ENCODE measurements at places on chromosomes 12 and 14.

- DNase-seq = no peak
These were observed 22.9 kb upstream of the VPS37B start for GRCh38 chr12:122918827-122919226.

DNA sequence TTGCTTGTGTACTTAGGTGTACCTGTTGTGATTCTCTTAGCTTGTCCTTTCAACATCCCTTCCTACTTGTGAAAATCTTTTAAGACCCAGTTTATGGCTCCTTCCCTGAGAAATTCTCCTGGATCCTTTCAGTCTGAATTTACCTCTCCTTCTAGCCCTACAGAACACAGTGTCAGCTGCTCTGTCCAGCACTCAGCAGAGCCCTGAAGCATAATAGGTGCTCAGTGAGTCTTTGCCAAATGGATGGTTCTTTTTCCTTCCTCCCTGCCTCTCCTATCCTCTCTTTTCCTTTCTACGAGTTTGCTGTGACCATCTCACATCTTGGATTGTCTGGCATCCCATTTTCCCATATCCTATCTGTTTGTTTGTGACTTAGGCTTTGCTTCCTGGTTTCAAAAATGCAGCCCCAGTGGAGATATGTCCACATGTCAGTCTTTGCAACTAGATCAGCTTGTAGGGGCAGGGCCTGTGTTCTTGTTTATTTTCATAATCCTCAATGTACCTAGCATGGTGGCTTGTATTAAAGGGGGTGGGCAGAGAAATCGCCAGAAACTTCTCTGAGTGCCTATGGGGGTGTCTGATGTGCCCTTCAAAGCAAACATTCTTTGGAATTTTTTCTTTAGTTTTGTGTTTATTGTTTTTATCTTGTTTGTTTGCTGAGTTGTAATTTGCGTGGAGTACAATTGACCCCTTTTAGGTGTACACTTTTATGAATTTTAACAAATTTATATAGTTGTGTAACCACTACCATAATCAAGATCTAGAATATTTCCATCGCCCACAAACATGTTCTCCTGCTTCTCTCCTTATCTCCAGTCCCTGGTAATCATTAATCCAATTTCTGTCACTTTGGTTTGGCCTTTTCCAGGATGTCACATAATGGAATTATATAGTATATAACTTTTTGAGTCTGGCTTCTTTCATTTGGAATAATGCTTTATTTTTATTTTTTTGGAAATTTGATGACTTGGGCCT lies 62.8 kb downstream of the SMOC1 start:
- DNase-seq = no peak

DNA sequence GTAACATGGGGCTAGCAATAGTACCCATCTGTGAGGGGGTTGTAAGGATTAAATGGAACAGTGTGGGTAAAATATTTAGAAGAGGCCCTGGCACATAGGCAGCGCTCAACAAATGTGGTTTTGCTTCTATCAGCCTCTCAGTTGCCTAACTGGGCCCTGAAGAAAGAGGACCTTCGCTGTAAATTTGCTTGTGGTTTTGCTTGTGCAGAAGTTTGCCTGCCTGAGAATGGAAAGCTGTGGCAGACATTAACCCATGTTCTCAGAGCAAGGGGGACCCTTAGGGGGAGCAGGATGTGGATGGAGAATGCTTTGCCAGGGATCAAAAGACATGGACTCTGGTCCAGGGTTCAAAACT lies 160.1 kb downstream of the BRMS1L start:
- DNase-seq = no peak

DNA sequence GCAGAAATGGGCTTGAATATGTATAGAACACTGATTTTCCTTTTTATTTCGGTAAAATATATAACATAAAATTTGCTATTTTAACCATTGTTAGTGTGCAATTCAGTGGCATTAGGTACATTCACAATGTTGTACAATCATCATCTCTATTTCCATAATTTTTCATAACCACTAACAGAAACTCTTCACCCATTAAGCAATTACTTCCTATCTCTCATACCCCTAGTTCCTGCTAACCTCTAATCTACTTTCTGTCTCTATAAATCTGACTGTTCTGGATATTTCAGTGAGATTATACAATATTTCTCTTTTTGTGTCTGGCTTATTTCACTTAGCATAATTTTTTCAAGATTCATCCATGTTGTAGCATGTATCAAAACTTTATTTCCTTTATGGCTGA lies 8.9 kb upstream of the RNF212B start:
- no peak for DNase-seq

- DNase-seq = no peak
These were observed 44.8 kb upstream of the ERGIC2 start for GRCh38 chr12:29425722-29426121.

GRCh38 chr12:49253033-49253623 lies 11.8 kb upstream of the TUBA1C start:
- no peak for DNase-seq

- no peak for DNase-seq
These were observed 1.7 kb downstream of the PPM1H start for GRCh38 chr12:62933220-62933601.

GRCh38 chr14:25053585-25053984 lies 3.6 kb upstream of the STXBP6 start:
- no peak for DNase-seq

- DNase-seq = no peak
These were observed 95.6 kb downstream of the BCL11B start for GRCh38 chr14:99176156-99176945.

DNA sequence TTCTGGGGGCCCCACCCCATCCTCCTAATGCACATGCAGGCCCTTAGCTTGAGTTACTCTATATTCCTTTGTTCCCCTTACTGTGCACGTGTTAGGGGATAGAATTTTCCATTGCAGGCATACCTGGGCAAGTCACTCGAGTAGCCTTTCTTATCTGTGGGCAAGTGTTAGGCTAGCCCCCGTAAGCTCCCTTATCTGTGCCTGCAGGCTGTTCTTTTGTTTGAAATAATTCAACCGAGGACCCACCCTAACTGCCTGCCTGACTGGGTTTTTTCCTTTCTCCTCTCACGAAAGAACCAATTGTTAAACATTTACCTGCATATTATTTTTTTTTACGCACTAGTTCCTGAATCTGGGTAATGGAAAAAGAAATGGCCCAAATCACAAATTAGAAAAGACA lies 21.3 kb upstream of the BCAT1 start:
- no peak for DNase-seq

DNA sequence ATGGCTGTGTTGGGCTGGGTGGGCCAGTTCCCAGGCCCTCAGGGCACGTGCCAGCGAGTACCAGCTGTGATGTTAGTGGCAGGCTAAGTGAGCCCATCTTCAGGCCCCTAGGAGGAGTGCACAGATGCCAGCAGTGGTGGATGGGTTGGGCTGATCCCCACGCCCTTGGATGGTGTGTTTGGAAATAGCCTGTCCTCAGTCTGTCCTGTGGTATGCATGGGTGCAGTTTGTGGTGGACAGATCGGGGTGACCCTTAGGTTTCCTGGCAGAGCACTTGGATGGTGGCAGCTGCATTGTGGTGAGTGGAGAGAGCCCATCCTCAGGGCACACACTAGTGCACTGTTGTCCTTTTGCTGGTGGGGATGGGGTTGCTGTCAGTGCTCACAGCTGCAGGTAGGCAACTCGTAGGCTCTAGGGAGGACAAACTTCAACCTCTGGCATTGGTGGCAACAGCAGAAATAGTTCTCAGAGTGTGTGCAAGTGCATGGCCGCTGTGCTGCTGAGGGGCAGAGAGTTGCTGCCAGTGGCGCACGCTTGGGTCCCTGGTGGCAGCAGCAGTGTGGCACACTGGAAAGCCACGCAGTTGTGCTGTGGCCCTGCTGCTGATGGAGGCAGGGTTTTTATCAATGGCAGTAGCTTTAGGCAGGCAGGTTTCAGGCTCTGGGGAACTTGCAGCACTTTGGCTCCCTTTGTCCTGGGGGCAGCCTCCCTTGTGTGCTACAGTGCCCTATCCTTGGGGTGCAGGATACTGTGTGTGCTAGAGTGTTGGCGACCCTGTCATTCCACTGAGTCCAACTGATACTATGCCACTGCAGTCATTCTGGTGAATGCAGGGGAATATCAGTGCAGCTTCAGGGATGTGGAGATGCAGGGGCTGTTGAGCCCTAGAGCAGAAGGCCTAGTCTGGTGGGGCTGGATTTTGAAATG lies 65.5 kb downstream of the FBXO33 start:
- DNase-seq = no peak

GRCh38 chr12:49864798-49865090 lies 21.8 kb upstream of the BCDIN3D start:
- no peak for DNase-seq

- DNase-seq = no peak
These were observed 341.2 kb downstream of the C12orf75 start for GRCh38 chr12:105671720-105672119.

- no peak for DNase-seq
These were observed 8.6 kb upstream of the EPS8 start for GRCh38 chr12:15797818-15798217.

GRCh38 chr14:80941241-80942185 lies at the start of gene CEP128:
CEP128 (minus strand) TSS chr14:80941738.
- peak; percentile 86 for DNase-seq

DNA sequence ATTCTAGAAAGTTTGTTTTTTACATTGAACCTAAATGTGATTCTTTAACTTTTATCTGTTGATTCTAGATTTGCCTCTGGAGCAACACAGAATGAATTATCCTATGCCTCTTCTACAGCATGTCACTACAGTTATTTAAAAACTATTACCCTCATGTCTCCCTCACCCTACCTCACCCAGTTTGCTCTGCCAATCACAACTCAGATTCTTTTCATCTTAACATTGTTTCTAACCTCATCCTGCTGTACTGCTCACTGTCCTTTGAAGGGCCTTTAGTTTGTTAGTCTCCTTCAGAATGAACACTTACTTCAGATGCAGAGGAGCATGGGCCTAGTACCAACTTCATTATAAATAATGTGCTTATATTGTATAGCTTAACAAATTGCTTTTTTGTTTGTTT lies 21.5 kb downstream of the YLPM1 start:
- DNase-seq = no peak

GRCh38 chr12:58443273-58443980 lies 476.9 kb downstream of the LRIG3 start:
- DNase-seq = no peak

DNA sequence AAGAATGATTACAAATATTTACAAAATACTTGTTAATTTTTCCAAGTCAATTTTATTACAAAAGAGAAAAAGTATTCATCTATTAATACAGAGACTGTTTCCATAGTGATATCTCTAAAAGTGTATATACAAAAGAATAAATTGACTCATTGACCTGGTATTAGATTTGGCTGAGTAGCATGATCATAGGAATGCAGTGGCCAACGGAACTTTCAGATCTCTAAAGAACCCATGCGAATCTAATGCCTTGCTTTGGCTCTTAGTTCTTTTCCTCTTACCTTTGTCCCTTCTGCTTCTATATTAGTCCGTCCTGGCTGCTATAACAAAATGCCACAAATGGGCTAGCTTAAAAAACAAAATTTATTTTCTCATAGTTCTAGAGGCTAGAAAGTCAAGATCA lies 717.8 kb downstream of the TMTC2 start:
- DNase-seq = no peak

DNA sequence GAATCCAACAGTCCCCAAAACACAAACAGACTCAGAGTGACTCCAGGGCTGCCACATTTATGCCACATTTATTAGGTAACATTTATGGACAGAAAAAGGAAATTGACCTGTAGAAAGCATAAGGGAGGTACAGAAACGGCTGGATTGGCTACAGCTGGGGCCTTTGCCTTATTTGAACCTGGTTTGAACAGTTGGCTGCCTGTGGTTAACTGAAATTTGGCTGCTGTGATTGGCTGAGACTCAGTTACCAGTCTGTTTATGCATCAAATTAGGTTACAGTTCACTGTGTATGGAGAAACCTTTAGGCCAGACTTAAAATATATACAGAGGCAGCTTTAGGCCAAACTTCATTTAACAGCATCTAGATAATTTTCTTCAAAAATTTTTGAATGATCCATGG lies 27.8 kb upstream of the PCNX1 start:
- no peak for DNase-seq

DNA sequence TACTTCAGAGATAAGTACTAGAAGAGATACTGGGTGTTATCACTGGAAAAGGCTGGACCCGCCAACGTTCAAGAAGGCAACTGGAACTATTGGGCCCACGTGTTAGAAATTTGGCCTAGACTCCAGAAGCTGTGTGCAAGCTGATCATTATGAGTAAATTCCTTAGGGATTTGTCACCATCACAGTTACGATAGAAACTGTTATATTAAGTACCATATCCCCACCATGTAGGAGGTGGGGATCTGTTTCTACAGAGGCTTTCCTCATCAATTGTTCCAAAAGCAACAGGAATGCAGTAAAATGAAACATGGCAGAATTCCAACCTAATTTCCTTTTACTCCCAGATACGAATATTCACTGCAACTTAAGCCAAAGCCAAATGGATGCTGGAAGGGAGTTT lies 170.7 kb downstream of the NOVA1 start:
- no peak for DNase-seq

- no peak for DNase-seq
These were observed 28.3 kb upstream of the COL2A1 start for GRCh38 chr12:48032597-48032996.
